AG04449 (cell line): ENCODE measurements at places on chromosomes 1 and 21.

DNA sequence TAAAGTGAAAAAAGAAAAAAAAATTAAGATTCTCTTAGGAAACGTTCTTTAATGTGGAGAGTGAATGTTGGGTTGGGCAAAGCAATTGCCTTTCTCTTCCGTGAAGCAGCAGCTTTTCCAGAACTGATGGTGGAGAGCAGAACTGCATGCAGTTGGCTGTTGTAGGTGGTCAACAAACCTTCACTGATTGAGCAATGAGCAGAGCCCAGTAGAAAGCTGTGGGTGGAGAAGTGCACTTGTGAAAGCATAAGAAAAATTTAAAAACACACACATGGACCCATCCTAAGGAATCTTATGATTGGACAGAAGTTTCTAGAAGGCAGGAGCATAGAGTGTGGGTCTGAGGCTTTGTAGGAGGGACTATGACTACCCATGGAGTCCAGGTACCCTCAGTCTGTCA lies 4.5 kb downstream of the PRELP start:
- DNase-seq = no peak

- no peak for DNase-seq
These were observed 100.8 kb downstream of the PBX1 start for GRCh38 chr1:164659621-164660411.

GRCh38 chr1:33049371-33049770 lies 12.7 kb upstream of the AK2 start:
- DNase-seq = no peak

DNA sequence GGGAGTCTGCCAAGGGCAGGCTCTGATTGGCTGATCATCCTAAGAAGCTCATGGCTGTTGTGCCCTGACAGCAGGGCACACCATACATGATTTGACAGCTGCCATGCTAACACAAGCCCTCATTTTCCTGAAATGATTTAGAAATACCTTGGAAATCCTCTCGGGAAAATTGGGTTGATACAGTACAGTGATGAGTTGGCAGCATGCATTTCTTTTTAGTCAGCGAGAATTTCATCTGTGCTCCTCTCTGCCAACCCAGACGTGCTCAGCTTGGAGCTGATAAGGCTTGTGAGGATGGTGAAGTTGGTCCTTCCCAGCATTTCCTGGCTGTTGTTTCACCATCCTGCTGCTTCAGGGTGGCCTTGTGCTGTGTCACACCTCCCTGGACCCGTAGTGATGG lies 22.6 kb upstream of the KCNQ4 start:
- no peak for DNase-seq

DNA sequence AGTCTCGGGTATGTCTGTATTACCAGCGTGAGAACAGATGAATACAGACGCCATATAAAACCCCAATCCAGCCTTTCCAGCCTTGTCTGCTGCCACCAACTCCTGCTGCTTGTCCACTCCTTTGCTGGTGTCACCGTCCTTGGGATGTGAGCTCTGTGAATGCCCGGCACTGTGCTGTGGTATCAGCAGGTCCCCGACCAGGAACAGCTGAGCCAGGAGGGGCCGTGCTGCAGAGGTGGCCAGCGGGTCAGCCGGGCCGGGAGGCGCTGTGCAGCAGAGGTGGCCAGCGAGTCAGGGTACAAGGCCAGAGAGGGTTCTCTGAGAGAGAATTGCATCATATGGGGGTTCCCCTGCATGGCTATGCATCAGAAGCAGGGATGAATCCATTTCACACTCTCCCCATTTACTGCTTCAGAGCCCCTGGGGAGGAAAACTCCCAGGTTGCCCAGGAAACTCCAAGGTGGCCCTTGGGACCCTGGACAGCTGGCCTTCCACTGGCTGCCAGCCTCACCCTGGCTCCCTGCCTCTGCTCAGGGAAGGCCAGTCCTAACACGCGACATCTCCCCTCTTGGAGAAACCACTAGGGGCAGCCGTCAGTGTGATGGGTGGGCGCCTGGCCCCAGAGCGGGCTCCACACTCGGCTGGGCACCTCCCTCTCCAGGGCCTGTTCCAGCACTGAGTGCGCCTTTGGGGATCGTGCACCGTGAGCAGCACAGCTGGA lies 122.4 kb upstream of the COL6A1 start:
- no peak for DNase-seq

DNA sequence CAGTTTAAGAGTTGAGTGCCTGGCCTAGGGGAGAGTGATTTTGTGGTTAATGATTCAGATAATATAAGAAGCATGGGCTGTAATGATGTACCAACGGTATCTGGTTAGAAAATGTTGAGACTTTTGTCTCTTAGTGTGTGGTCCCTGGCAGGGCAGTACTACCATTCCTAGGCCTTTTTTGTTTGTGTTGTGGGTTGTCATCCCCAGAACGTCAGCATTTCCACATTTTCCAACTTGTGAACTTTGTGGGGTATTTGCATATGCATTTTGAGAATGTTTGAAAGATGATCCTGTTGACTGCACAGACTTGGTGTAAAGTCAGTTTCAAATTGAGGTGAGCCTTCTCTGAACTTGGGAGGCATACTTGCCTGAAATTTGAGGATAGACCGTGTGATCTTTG lies 11.4 kb downstream of the NEK7 start:
- DNase-seq = no peak

GRCh38 chr1:92749024-92749634 lies 35.8 kb downstream of the EVI5 start:
- DNase-seq = peak; percentile 24

GRCh38 chr1:208184966-208185654 lies 59.1 kb downstream of the PLXNA2 start:
- DNase-seq = no peak

- DNase-seq = no peak
These were observed 1435.5 kb downstream of the MRPL39 start for GRCh38 chr21:24171736-24172135.

DNA sequence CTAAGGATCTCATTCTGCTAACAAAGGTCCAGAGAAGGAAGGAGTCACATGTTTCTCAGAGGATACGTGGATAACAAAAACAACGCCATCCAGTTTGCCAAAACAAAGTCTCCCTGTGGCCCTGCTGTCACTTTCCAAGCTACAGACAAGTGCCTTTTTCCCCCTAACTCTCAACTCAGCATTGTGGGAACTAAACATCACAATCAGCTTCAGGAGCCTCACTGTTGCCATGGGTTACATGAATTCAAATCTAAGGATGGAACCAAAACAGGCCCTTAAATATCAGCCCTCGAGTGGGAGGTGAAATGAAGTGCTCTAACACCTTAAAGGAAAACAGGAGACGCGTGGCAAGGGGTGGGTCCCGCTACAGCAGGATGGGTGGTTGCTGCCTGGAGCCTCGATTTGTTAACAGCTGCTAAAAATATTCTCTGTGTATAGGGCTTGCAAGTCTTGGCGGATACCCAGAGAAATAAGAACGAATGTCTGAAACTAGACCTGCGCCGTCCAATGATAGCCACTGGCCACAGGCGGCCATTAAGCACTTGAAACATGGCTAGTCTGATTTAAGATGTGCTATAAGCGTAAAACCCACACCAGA lies 66.4 kb upstream of the SOD1 start:
- DNase-seq = no peak

DNA sequence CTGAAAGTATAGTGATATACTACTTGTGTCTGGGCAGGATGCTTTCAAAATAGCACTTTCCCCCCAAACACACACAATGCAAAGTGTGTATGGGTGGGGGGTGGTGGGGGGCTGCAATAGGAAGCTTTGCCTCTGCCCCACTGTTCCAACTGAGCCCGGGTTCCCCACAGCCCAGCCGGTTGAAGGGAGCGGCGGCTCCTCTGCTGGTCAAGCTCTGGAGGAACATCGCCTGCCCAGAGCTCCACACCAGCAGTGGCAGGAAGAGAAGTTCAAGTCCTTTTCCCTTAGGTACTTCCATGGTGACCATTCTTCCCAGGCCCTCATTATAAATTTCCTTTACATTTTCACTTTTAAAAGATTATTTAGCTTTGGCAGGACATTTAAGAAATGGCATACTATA lies 74.9 kb downstream of the CAPZB start:
- no peak for DNase-seq

- no peak for DNase-seq
These were observed 17.4 kb upstream of the PLEKHA6 start for GRCh38 chr1:204376919-204377799.

GRCh38 chr1:87673309-87673708 lies 344.6 kb downstream of the LMO4 start:
- DNase-seq = no peak

DNA sequence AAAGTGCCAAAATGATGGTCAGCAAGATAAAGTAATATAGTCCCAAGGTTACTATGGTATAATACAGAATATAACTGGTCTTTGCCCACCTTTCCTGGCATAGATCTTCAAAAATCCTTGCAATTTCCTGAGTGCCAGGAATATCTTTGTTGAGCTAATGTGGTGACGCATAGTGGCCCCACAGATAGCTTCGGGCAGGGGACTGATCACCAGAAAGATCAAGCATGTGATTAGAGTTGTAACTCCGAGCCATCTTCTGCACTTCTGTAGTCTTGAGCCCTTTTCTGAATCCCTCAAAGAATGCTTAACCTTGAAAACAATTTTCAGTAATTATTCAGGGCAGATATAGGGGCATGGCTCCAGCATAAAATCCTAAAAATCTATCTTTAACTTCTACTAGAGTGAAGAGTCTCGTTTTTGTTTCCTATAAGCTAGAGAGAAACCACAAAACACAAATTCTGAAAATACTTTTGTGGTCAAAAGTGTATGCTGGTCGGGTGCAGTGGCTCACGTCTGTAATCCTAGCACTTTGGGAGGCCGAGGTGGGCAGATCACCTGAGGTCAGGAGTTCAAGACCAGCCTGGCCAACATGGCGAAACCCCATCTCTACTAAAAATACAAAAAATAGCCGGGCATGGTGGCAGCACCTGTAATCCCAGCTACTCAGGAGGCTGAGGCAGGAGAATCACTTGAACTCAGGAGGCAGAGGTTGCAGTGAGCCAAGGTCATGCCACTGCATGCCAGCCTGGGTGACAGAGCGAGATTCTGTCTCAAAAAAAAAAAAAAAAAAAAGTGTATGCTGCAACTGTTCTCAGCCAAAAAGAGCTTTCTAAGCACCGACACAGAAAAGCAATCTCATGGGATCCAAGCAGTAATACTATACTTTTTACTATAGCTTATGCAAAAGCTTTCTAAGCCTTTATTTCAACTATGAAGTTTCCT lies 62.8 kb downstream of the NVL start:
- DNase-seq = no peak

DNA sequence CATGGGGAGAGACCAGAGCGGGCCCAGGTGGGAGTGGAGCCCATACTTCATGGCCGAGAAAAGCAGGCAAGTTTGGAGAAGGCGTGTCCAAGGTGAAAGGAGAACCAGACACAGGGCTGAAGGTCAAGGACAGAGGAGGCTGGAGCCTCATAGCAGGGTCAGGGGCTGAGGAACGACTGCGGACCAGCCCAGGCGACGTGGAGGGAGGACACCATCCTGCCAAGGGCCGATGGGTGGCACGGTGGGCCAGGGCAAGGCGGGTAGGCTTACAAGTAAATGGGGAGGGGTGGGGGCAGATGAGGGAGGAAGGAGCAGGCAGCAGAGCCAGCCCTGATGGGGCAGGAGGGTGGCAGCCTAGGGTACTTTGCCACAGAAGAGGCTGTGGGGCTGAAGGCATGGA lies 18.2 kb upstream of the GPR153 start:
- DNase-seq = no peak

GRCh38 chr1:2049225-2049717 lies 940 bp upstream of the PRKCZ start:
- no peak for DNase-seq

GRCh38 chr1:107535091-107535490 lies 394.3 kb downstream of the NTNG1 start:
- DNase-seq = no peak

- no peak for DNase-seq
These were observed 35.9 kb downstream of the ST3GAL3 start for GRCh38 chr1:43743206-43743605.

DNA sequence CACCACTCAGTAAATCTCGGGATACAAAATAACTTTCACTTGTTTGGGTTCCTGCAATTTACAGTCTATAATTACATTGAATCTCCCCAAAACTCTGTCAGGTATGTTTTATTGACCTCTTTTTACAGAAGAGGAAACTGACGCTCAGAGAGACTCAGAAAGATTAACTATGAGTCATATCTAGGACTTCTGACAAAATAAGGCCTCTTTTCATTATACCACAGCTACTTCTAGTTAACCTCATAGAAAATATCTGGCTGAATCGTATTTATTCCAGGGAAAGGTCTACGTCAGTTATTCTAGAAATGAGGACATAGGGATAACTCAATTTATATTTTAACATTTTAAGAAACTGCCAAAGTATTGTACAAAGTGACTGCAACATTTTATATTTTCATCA lies 211.1 kb upstream of the FAM78B start:
- no peak for DNase-seq

DNA sequence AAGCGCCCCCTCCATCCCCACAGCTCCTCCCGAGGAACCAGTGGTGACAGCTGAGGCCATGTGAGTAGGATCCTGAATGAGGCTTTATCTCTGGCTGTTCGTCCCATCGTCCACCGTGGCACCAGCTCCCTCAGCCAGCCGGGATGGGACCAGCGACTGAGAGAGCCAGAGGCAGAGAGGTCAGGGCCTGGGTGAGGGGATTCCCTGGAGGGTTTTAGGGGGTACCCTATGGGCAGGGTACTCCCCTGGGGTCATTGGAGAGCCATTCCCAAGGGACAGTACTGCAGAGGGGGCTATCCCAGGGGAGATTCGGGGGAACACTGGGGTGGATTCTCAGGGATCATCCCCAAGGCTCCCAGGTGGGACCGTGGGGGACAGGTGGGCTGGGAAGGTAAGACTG lies 2.4 kb downstream of the TMEM125 start:
- no peak for DNase-seq

DNA sequence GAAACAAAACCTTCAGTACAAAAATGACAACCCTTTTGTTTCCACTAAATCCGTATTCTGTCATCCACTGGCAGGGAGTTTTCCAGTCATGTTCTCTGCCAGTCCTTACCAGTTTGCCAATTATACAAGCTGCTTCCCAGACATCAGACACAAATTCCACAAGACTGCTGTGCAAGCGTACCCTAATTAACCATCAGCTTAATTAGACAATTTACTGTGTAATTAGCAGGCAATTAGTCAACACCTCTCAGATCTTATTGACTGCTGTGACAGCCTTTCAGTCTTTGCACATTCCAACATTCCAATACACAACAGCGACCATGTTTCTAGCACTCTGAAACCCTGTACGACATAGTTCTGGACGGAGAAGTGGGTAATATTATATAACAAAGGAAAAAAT lies 420.1 kb downstream of the DPYD start:
- no peak for DNase-seq

DNA sequence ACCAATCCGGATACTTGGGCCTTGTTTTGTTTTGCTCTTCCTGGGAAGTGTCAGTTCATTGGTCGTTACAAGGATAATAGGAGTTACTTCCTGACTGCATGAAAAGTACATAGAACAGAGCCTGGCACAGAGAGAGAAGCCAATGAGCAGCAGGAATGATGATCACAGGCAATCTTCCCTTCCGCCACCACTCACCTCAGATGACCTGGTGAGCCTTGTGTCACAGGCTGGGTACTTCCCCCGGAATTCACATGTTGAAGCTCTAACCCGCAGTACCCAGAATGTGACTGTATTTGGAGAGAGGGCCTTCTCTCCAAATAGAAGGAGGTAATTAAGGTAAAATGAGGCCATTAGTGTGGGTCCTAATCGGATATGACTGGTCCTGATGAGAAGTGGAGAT lies 18.8 kb upstream of the GPR137B start:
- DNase-seq = no peak
